SK-N-SH (cell line): ENCODE measurements at places on chromosomes 11 and 22.

DNA sequence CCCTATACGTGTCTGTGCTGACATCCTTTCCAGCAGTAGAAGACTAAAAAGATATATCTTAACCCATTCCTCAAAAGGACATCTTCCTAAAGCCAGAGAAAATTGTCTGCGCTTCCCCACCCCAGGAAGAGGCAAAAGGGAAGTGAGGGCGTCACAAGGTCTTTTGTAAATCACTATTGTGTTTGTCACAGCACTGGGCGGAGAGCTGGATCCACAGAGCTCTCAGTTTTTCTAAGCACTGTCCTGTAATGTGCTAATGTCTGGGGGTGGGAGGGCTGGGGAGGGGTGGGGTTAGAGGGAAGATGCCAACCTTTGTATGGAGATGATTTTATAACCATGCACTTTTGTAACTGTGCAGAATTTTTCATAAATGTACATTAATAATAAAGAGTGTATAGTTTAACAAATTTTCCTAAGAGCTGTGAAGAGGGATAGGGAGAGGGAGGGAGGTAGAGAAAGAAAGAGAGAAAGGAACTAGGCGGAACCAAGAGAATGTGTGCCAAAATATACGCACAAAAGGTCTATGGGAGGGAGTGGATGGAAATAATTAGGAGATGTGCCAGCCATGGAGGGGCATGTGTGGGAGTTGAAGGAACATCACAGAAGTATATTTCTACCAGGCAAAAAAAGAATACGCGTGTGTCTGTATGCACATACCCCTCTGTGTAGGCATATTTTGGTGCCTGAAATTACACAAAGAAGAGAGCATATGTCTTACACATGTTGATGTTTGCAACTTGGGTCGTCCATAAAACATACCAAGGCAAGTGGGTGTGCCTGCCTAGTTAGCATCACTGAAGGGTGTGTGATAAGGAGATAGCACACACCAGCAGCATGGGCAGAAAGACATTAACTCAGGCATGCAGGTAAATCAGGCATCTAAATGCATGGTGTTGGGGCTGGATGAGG, 9.8 kb downstream of the LRRC55 start:
- H3K4me3 ChIP-seq, result no peak overlapping the region
- no peaks in the 10 kb centered on the region for H3K27me3 ChIP-seq
- H3K4me1 ChIP-seq, result no peaks in the 10 kb centered on the region
- DNase-seq, result no peak

DNA sequence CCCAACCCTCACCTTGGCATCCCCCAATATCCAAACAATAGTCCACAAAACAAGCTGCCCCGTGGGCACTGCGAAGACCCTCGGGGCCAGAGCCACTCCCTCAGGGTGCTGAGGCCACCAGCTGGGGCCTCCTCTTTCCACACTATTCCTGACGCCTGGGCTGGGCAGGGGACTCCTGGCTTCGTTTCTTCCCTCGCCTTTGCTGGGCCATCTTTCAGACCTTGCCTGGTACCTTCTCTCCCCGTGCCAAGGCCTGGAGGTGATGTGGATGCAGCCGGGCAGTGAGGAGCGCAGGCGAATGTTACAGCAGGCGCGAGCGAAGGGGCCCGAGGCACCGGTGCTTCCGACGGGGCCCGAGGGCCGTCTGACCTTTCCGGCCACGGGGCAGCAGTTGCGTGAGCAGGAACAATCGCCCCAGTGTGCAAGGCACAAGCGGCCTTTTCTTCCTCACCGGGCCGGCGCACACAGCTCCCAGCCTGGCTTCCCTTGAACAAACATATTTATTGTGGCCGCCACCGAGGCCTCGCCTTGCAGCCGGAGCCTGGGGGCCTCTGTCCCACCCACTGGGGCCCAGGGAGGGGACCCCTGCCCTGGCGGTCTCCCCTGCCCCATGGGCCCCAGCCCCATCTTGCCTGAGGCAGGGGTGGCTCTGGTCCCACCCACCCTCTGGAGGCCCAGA, 32.6 kb upstream of the KCNQ1OT1 start:
- no peak overlapping the region for H3K4me3 ChIP-seq
- H3K27ac ChIP-seq, result no peak overlapping the region

DNA sequence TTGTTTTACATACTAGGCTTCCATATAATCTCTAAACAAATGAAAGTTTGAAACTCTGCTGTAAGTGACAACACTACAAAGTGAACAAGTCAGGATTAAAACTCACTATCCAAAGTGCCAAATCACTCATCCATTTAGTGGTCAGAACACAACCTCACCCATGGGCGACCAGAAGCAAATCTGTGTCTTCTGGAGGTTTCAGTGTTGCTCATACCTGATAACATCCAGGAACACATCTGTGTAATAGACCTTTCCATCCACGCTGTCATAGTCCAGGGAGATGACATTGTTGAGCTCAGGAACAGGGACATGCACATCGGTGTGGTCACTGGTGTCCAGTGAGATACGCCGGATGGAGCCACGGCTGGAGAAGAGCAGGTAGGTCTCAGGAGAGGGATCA, 28.5 kb upstream of the CKAP5 start:
- peaks cover 24% of the 10 kb centered on the region for H3K36me3 ChIP-seq
- no peak for DNase-seq
- no peaks in the 10 kb centered on the region for H3K4me1 ChIP-seq
- no peaks in the 10 kb centered on the region for H3K27me3 ChIP-seq
- H3K4me3 ChIP-seq, result no peak overlapping the region

DNA sequence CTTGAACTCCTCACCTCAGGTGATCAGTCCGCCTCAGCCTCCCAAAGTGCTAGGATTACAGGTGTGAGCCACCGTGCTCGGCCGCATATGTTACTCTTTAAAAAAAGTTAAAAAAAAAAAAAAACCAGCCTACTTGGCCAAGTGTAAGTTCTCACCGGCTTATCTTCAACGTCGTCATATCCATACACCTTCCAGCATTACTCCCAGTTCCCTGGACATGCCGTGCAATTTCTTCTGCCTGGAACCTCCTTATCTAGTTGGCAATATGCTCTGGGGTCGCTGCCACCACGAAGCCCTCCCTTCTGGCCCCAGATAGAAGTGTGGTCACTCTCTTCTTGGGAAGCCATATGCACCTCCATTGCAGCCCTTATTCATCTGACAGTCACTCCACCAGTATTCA, 36.3 kb upstream of the CBX7 start:
- H3K4me1 ChIP-seq, result no peaks in the 10 kb centered on the region
- H3K36me3 ChIP-seq, result no peaks in the 10 kb centered on the region
- no peak for DNase-seq
- H3K27me3 ChIP-seq, result no peaks in the 10 kb centered on the region
- no peak overlapping the region for H3K4me3 ChIP-seq

DNA sequence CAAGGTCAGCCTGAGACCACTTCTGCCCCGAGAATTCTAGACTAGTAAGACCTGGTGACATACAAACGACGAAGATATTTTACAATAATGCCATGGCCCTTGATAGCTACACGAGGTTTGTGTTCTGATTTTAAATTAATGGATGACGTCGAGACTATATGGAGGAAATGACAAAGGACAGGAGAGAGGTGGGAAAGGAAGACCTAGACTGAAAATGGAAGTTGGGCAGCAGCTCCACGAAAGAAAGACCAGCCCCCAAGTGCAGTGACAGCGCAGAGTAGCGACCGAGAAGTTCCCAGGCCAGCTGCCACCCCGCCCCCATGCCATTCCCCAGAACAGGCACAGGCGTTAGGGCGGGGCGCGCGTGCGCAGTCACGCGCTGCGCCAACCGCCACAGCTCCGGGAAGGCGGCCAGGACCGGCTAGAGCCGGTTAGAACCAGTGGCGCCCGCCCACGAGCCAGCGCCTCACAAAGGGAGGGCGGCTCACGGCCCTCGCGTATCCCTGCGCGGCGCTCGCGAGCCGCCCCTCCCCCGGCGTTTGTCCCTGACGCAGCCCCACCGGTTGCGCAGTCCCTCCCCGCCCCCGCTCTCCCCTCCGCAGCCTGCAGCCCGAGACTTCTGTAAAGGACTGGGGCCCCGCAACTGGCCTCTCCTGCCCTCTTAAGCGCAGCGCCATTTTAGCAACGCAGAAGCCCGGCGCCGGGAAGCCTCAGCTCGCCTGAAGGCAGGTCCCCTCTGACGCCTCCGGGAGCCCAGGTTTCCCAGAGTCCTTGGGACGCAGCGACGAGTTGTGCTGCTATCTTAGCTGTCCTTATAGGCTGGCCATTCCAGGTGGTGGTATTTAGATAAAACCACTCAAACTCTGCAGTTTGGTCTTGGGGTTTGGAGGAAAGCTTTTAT, 1.5 kb upstream of the MALAT1 start:
- DNase-seq, result peak; percentile 91
- H3K4me1 ChIP-seq, result peaks cover 36% of the 10 kb centered on the region
- H3K27ac ChIP-seq, result peak overlapping the region; percentile 100
- H3K36me3 ChIP-seq, result peaks cover 23% of the 10 kb centered on the region
- peak overlapping the region; percentile 87 for H3K4me3 ChIP-seq

GRCh38 chr11:59923813-59924212, 14.4 kb upstream of the OOSP1 start:
- DNase-seq, result no peak
- no peak overlapping the region for H3K4me3 ChIP-seq
- no peaks in the 10 kb centered on the region for H3K27me3 ChIP-seq
- no peaks in the 10 kb centered on the region for H3K4me1 ChIP-seq
- no peak overlapping the region for H3K27ac ChIP-seq

- H3K27ac ChIP-seq, result peak overlapping the region; percentile 70
- peaks cover 31% of the 10 kb centered on the region for H3K4me1 ChIP-seq
- H3K36me3 ChIP-seq, result peaks cover 63% of the 10 kb centered on the region
- H3K4me3 ChIP-seq, result no peak overlapping the region
These were observed 38.5 kb upstream of the PPARA start for GRCh38 chr22:46111645-46112306.

DNA sequence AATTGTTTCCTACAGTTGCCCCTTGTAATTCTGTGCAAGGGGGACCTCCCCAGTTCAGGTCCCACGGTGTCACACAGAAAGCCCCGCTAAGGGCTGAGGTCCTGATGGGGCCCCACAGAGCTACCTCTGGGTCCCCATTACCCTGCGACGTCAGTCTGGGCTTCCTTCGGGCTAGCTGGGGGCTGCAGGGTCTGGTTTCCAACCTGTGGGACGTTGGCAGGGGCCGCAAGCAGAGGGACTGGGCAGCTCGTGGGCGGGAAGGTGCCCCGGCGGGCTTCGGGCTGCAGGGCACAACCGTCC, 698 bp downstream of the SLC37A4 start:
- H3K27ac ChIP-seq, result no peak overlapping the region
- no peak for DNase-seq
- H3K27me3 ChIP-seq, result no peaks in the 10 kb centered on the region
- peak overlapping the region; percentile 81 for H3K4me3 ChIP-seq

- DNase-seq, result no peak
- H3K27ac ChIP-seq, result no peak overlapping the region
- peaks cover 12% of the 10 kb centered on the region; the same call in 1 of the 2 replicates for H3K4me1 ChIP-seq
These were observed 25.2 kb upstream of the LRRC32 start for GRCh38 chr11:76695771-76696170.

GRCh38 chr11:38156495-38157146, 1558.6 kb upstream of the RAG2 start:
- DNase-seq, result no peak
- no peaks in the 10 kb centered on the region for H3K27me3 ChIP-seq
- H3K27ac ChIP-seq, result no peak overlapping the region
- no peaks in the 10 kb centered on the region for H3K36me3 ChIP-seq
- no peak overlapping the region for H3K4me3 ChIP-seq
- H3K4me1 ChIP-seq, result no peaks in the 10 kb centered on the region

DNA sequence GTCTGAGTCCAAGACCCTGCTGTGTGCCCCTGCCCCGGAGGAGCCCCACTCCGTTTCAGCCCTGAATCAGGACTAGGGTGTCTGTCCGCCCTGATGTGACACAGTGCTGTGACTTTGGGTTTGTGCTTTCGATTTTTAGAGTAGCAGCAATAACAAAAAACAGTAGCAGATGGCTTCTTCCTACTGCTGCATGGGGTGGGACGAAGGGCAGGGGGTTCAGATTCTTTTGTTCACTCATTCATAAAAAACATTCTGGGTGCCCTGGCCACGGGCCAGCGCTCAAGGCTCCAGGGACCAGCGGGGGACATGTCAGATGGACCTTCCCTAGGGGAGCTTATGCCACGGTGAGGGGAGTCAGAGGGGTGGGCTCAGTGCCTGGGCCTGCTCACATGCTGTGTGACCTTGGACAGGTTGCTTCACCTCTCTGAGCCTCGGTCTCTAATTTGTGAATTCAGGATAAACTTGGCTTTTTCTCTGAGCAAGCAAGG, 24.6 kb upstream of the PRR5 start:
- H3K36me3 ChIP-seq, result no peaks in the 10 kb centered on the region
- no peak overlapping the region for H3K27ac ChIP-seq
- H3K4me3 ChIP-seq, result no peak overlapping the region
- no peaks in the 10 kb centered on the region for H3K27me3 ChIP-seq

DNA sequence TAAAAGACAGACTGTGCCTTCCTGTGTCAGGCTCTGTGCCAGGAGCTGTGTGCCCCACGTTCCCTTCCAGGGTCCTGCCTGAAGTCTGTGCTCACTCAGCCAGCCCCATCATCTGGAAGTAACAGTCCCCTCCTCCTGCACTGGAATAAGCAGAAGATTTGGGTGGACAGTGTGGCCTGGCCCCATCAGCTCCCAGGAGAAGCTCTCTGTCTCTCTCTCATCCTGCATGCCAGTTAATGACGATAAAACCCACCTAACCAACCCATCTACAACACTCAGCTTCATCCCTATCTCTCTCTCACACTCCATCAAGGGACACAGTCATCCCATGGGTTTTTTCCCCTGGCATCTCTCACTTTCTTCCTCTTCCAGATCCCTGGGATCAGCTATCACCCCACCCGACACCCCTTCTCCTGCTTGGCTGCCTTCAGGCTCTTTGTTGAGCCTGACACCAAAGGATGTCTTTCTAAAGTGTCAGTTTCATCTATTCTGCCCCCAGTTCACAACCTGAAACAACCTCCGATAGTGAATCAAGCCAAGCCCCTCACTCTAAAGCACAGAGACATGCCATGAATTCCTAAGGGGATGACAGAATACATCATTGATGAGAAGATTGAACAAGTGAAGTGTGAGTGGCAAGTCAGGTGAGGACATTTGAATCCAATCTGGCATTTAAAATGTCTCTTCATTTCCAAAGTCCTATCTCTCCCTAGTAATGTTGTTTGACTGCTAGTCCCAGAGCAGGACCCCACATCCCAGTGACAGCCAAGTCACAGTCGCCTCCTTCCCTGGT, 91.4 kb upstream of the TOP3B start:
- no peak for DNase-seq
- H3K4me3 ChIP-seq, result no peak overlapping the region
- H3K4me1 ChIP-seq, result peaks cover 8% of the 10 kb centered on the region
- no peak overlapping the region for H3K27ac ChIP-seq

- H3K4me1 ChIP-seq, result peaks cover 14% of the 10 kb centered on the region
- DNase-seq, result no peak
- no peaks in the 10 kb centered on the region for H3K27me3 ChIP-seq
- no peaks in the 10 kb centered on the region for H3K36me3 ChIP-seq
These were observed 11.6 kb downstream of the LIF start for GRCh38 chr22:30234786-30235470.

GRCh38 chr11:128603003-128603696, 15.8 kb upstream of the ETS1 start:
- no peak overlapping the region for H3K4me3 ChIP-seq
- no peak overlapping the region for H3K27ac ChIP-seq
- no peaks in the 10 kb centered on the region for H3K4me1 ChIP-seq
- no peak for DNase-seq

GRCh38 chr11:113286509-113287497, 27.6 kb upstream of the TTC12 start:
- H3K4me3 ChIP-seq, result no peak overlapping the region
- no peak overlapping the region for H3K27ac ChIP-seq
- H3K4me1 ChIP-seq, result no peaks in the 10 kb centered on the region
- no peak for DNase-seq

GRCh38 chr11:133993107-133993506, 36.3 kb upstream of the IGSF9B start:
- no peak for DNase-seq
- no peak overlapping the region for H3K27ac ChIP-seq
- H3K4me1 ChIP-seq, result peaks cover 20% of the 10 kb centered on the region; the same call in 1 of the 2 replicates
- H3K27me3 ChIP-seq, result no peaks in the 10 kb centered on the region; the same call in 1 of the 2 replicates
